Activated naive CD8-positive, alpha-beta T cell treated with anti-CD3 and anti-CD28 coated beads, Interleukin-2, amount 10 ng/mL, durations not matched to agents 7 days and 5 days (primary cell): ENCODE measurements at places on chromosomes 13 and 19. TPM values are rescaled to one million over a fixed set of nuclear protein-coding genes. Genes with fewer than 3 reads are reported as not detected.

GRCh38 chr13:58630794-58631193, 999.2 kb downstream of the PCDH17 start:
- DNase-seq, result no peak

DNA sequence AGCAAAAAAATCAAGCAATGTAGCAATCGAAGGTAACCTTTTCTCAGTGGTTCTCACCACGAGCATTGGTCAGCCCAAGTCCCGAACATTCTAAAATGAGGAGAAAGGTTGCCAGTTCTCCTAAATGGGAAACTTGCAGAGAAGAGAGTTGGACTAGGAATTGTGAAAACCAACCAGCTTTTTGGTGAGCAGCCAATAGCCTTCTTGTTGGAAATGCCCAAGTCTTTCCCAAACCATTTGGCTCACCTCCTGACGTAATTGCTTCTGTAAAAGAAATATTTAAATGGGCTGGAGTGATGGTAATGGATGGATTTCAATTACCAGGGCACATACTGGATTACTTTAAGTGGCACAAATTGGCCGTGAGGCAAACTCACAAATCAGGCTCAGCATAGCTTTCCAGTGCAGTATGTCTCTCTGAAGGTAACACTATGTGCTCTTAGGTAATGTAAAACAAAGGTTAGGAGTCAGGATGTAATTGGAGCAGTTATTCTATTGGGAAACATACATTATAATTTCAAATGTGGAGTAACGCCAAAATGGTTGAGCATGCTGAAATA, 423.2 kb downstream of the KLF5 start:
- no peak for DNase-seq

- no peak for DNase-seq
Observed at GRCh38 chr19:6452223-6452614, 7.4 kb downstream of the SLC25A23 start.

- no peak for DNase-seq
Observed at GRCh38 chr19:13830741-13831536, 35.7 kb downstream of the ZSWIM4 start.

- no peak for DNase-seq
Observed at GRCh38 chr13:44153496-44153895, 220.1 kb upstream of the SERP2 start.

DNA sequence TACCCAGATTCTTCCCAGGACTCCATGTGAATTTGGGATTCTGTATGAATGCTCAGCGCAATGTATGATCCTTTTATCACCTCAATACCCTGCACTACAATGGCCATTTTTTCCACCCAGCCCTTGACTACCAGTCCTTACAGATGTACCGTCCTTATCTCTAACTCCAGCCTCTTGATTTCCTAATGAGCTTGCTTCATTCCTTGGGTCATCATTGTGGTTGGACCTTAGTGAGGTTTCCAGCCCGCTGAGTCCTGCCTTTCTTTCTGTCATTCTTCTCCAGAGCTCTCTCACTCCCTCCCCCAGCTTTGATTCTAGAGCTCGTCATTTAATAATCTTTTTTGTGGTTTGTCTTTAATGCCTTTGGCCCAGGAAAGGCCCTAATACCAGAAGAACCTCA, 438.5 kb downstream of the ZNF536 start:
- DNase-seq, result no peak

- no peak for DNase-seq
Observed at GRCh38 chr13:112567161-112567862, 20.6 kb downstream of the TUBGCP3 start.

The NLRP5 gene
- not detected for total RNA-seq

The LINGO3 gene
- total RNA-seq, result 0.82 TPM
